ENCODE measurements at places on chromosomes 6 and 20.
A peak's percentile ranks its signal among the peaks of the same experiment; 100 is the strongest.

GRCh38 chr20:39057911-39058310 is 95.8 kb downstream of the DHX35 start:
- no peak for DNase-seq

DNA sequence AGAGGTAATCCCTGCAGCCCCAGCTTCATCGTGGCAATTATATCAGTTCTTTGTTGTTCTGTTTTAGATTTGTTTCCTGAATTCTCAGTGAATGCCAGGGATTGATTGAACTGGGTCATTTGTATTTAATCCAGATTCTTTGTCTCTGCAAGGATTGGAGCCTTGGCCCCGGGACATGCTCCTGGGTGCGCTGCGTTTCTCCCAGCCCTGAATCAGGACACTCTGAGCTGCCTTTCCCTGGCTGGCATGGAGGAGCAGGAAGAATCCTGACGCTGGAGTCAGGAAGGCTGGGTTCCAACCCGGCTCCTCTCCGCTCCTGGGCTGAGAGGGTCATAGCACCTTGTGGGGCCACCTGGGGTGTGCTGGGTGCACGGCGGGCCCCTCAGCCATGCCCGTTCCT is 545.6 kb downstream of the QKI start:
- no peak for DNase-seq

- peak; percentile 33 for DNase-seq
Measured at GRCh38 chr20:25584905-25585704, at the start of gene NINL. TSS of gene NINL (minus strand) at chr20:25585531. CDS start at chr20:25526587, 58,944 bp downstream.

GRCh38 chr6:34362176-34362575 is 30.3 kb downstream of the NUDT3 start:
- no peak for DNase-seq

Measured in astrocyte (in vitro differentiated cells and primary cell).